ENCODE measurements at places on chromosomes 13 and 19.
A peak's percentile ranks its signal among the peaks of the same experiment; 100 is the strongest.

DNA sequence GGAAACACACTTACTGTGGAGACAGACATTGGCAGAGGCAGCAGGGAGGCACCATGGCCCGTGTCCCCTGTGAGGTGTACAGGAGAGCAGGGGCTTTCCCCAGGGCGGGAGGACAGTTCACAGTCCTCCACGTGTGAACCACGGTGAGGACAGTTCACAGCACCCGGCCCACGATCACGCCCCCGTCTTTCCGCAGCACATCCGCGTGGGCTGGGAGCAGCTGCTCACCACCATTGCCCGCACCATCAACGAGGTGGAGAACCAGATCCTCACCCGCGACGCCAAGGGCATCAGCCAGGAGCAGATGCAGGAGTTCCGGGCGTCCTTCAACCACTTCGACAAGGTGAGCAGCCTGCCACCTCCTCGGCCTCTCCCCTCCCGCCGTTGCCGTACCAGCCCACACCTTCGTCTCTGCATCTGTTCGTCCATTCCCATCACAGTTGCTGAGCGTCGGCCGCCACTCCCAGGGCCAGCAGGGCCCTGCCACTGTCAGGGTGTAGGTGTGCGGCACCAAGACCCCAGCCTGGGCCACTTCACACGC lies 17.4 kb downstream of the CAPN12 start:
- no peak for DNase-seq

DNA sequence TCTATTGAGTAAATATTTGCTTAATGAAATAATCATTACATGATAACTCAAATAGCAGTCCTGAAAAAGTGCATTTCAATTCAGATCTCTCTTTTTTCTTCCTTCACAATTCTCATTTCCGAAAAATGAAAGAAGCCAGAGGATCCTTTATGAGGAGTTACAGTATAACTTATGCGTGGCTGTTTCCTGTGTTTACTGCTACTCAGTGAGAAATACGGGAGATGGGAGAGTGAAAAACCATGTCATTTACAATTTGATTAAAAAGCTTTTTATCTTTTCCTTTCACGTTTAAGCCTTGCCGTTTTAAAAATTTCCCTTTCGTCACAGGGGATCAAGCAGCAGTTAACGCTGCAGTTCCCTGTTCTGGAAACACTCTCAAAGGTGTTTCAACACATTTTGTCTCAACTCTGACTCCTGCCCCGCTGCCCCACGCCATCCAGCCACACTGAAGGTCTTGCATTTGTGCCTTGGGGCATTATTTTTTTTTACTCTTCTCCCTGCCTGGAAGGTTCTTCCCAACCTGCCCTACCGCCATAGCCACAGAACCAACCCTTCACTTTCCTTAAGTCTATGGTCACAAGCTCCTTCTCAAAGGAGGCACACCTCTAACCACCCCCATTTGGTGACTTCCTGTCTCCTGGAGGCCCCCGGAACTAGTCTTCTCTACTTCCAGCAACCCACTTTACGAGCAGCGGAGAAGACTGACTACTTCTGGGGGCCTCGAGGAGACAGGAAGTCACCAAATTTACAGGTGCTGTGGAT lies 17.0 kb downstream of the KL start:
- no peak for DNase-seq

- peak; percentile 55 for DNase-seq
These were observed 5.0 kb downstream of the ZSCAN5A start for GRCh38 chr19:56309511-56310185.

- no peak for DNase-seq
These were observed 626 bp downstream of the ZNF233 start for GRCh38 chr19:44260343-44260681.

GRCh38 chr13:66314911-66315310 lies 915.2 kb downstream of the PCDH9 start:
- no peak for DNase-seq

DNA sequence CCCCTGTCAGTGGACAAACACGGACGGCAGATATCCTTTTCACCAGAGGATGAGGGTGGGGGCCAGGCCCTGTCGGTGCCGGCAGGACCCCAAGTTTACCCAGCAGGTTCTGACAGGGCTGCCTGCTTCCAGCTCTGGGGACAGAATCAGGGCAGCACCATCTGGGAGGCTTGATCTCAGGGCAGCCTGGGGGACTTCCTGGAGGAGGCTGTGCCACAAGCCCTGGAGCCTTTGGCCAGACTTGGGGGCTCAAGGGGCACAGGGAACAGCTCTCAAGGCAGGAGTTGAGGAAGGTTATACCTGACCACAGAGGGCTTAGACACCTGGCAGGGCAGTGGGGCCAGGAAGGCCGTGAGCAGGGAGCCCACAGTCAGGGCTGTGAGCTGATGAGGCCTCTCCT lies 45.2 kb downstream of the COMP start:
- DNase-seq: no peak

DNA sequence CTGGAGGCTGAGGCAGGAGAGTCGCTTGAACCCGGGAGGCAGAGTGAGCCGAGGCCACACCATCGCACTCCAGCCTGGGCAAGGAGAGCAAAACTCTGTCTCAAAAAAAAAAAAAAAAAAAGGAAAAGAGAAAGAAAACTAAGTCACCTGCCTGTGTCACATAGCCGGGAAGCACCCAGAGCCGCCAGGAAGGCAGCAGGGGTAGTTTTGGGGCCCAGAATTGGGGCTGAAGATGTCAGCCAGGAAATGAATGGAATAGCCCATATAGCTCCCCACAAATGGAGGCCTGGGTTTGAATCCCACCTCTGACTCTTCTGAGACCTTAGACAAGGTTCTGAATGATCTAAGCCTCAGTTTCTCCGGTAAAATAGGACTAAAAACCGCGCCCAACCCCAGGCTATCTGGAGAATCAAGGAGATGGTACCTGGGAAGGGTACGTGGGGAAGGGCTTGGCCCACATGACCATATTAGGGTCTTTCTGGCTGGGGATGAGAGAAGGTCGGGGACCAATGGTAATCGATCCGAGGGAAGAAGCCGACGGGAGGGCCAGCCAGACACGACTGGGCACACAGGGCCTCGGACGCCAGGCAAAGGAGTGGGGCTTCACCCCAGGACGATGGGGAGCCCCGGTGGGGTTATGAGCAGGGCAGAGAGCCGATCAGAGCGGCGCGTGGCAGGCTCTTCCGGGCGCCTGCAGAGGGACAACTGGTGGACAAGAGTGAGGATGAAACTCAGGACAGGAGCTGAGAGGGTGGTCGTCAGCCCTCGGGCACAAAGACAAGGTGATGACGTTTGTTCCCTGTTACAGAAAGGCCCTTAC lies 14.4 kb downstream of the CCDC124 start:
- peak; percentile 68 for DNase-seq

DNA sequence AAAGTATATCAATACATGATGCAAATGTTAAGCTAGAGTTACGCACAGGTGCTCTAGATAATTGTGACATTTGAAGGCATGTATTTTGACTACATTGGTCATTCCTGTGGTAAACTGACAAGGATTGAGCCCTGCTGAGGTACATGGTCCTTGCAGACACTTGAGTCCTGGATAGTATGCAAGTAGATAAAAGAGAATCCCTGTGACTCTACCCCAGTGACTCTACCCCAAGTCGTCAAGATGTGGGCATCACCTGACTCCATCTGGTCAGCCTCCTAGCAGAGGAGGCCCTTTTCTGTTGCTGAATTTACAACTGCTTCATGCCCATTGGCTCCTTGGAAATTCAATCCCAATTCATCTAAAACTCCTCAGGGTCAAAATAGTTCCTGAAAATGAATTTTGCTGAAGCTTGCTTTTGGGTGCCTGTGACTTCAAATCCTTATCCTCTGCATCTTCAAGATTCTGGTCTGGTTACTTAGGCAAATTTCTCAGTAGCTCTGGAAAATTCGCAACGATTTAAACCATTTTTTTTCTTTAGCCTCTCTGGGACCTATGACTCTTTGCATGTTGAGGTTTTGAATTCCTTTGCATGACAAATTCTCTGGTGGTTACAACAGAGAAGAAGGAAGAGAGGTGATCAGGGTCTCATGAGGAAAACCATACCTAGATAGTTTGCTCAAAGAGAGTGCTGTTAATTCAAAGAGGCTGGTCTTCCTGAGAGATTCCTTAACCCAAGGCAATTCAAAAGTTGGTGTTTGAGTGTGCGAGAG lies 422.1 kb downstream of the FGF9 start:
- no peak for DNase-seq

- DNase-seq: no peak
These were observed 391 bp downstream of the ZNF761 start for GRCh38 chr19:53432088-53432661.

- no peak for DNase-seq
These were observed 1.6 kb upstream of the TNNI3 start for GRCh38 chr19:55158848-55159749.

DNA sequence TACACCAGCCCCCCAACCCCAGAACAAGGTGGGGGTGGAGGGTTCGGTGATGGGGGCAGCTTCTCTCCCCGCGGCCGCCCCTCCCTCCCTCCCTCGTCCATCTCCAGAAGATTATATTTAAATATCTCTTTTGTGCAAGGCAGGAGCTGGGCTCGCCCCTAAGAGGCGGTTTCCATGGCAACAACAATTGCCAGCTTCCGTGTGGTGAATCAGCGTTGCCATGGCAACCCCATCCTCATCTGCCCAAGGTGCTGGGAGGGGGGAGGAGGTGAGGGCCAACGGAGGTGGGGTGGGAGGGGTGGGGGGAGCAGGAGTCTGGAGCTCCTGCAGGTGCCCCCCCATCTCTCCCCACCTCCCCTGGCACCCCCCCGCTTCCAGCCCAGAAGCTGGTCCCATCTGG lies 46.4 kb downstream of the CELF5 start:
- peak; percentile 74 for DNase-seq

DNA sequence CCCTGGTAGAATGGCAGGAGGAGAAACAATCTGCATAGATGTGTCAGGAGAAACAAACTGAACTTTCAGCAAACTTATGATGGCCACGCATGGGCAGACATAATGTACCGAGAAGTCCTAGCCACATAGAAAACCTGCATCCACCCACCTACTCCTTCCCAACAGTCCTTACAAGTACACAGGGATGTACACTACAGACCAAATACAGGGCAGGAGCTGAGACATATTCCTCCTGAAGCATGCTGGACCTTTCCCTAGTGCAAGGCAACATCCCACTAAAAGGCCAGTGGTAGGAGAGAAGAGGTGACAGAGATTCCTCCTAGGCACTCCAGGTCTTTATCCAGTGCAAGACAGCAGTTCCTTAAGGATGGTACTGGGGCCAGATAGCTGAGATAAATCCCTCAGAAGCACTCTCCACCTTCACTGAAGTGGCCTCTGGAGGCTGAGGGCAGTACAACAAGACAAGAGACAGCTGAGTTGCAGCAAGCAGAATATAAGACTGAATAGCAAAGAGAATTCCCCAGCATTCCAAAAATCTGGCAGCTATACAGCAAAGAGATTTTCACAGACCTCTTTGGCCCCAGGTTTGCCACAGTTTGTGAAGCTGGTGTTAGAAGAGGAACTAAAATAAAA lies 18.3 kb downstream of the VWA8 start:
- DNase-seq: no peak

GRCh38 chr13:95002126-95002525 lies 289.8 kb upstream of the SOX21 start:
- no peak for DNase-seq

- DNase-seq: no peak
These were observed 29.2 kb downstream of the XPO4 start for GRCh38 chr13:20873348-20873747.

GRCh38 chr13:66996503-66996902 lies 233.6 kb downstream of the PCDH9 start:
- no peak for DNase-seq

DNA sequence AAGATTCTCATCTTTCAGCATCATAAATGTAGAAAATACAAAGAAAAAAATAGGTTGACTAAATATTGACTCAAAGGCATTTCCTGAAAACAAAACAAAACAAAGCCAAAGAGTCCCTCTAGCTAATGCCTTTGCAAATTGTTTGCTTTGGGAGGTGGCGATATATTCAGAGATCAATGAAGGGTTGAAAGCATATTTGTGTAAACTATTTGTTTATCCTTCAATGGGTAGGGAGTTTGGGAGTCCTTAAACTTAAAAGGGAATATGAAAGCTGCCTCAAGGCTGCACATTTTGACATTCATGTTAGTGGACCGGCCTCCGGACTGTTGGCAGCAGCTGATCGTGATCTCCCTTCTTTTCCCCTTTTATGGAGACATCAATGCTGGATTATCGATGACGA lies 257.5 kb downstream of the ITGBL1 start:
- DNase-seq: no peak

- DNase-seq: no peak
These were observed 32.5 kb downstream of the LCP1 start for GRCh38 chr13:46149272-46150133.

GRCh38 chr19:32570081-32570785 lies 10.8 kb upstream of the PDCD5 start:
- peak; percentile 45 for DNase-seq

GRCh38 chr19:1715540-1715939 lies 37.8 kb upstream of the ONECUT3 start:
- no peak for DNase-seq

DNA sequence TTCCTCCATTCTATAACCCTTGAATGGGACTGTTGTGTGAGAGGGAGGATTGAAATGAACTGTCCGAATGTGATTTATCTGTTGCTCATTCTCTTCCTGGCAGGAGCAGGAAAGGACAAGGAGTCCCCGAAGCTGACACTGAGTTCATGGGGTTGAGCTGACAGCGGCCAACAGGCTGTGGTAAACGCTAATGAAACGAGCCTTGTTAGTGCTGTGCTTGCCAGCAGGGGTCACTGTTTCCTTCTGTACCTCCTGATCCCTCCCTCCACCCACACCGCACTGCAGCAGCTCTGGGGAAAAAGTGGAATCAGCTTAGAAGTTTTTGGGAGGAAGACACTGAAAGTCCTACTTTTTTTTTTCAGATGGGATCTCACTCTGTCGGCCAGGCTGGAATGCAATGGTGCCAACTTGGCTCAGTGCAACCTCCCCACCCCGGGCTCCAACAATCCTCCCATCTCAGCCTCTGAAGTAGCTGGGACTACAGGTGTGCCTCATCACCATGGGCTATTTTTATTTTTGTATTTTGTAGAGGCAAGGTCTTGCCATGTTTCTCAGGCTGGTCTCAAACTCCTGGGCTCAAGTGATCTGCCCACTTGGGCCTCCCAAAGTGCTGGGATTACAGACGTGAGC lies 6.7 kb upstream of the ZNF761 start:
- DNase-seq: peak; percentile 29

DNA sequence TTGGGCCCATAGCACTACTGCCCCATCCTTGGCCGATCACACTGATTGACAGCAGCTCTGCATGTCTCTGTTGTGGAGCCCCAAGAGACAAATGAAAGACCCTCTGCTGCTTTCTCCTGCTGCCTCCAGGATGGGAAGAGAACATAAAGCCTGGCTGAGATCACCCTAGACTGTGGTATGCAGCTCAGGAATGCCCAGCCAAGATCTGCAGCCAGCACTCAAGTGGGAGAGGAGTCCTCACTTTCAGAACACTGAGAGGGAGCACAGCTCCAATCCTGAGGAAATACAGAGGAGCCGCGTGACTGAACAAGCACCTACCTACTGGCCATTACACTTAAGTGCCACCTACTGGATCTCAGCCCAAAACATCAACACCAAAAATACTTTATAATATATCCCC lies 203.0 kb downstream of the POSTN start:
- no peak for DNase-seq
